ENCODE measurements at places on chromosomes 13 and 19. TPM values are rescaled to one million over a fixed set of nuclear protein-coding genes. Genes with fewer than 3 reads are reported as not detected.
A peak's percentile ranks its signal among the peaks of the same experiment; 100 is the strongest.

ZNF527 gene
- 4.1 TPM for total RNA-seq

COG3 gene
- total RNA-seq = 21.0 TPM

DNA sequence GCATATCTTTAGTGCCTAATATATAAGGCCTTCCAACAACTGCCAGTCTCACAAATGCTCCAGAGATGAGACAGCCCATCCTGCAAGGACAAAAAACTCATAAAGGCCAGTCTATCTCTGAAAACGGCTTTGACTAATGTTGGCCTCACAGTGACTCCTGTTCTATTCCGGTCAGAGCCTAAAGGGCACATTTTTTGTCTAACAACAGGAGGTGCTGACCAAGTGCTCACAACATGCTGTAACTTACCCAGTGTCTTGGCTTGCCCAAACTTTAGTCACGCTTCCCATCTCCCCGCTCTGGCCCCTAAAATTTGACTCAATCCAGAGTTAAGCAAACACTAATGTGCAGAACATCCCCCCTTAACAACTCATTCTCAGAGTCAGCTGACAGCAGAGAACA, 1411.2 kb upstream of the MIR17HG start:
- no peaks in the 10 kb centered on the region for H3K27me3 ChIP-seq
- H3K4me3 ChIP-seq = no peak overlapping the region
- H3K36me3 ChIP-seq = 0 out of 2 replicates have a peak, but pooled peaks cover 4% of the 10 kb centered on the region
- no peak for DNase-seq
- H3K4me1 ChIP-seq = no peaks in the 10 kb centered on the region

DNA sequence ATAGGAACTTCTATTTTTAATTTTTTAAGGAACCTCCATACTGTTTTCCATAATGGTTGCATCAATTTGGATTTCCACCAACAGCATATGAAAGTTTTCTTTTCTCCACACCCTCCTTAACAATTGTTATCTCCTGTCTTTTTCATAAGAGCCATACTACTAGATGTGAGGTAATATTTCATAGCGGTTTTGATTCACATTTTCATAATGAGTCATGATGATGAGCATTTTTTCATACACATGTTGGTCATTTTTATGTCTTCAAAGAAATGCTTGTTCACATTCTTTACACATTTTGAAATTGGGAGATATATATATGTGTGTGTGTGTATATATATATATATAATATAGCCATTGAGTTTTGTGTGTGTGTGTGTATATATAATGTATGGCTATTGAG, 420.3 kb upstream of the PCDH9 start:
- H3K36me3 ChIP-seq = no peaks in the 10 kb centered on the region
- no peaks in the 10 kb centered on the region for H3K27me3 ChIP-seq
- no peaks in the 10 kb centered on the region for H3K4me1 ChIP-seq
- no peak overlapping the region for H3K4me3 ChIP-seq
- H3K27ac ChIP-seq = no peak overlapping the region

DNA sequence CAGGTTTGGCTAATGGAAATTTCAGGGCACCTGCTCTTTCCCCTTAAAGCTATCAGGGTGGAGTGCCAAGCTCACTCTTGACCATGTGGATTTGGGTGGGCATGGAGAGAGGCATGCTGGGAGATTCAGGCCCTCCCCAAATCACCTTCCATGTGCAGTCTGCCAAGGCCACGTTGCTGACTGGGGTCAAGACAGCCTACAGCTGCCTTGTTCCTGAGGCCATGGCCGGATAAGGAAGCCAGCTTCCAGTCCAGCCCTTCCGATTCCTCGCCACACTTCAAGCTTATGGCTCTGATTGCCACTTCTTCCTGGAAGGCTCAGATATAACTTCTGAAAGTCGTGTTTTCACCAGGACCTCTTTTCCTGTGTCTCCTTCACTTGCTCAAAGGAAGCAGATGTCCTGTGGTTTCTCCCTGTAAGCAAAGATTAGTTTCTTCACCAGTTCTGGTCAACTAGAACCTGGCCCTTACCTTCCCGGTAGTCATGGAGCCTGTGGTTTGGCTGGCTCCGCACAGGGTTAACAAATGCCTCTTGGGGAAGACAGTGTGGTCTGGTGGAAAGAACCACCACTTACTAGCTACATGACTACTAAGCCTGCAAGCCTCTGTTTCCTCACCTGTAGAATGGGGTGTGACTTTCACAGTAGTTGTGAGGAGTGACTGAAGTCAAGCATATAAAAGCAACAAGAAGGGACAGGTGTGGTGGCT, 16.1 kb upstream of the TPT1 start:
- H3K4me3 ChIP-seq = no peak overlapping the region
- DNase-seq = no peak
- H3K36me3 ChIP-seq = peaks cover 33% of the 10 kb centered on the region
- peaks cover 6% of the 10 kb centered on the region for H3K4me1 ChIP-seq

DNA sequence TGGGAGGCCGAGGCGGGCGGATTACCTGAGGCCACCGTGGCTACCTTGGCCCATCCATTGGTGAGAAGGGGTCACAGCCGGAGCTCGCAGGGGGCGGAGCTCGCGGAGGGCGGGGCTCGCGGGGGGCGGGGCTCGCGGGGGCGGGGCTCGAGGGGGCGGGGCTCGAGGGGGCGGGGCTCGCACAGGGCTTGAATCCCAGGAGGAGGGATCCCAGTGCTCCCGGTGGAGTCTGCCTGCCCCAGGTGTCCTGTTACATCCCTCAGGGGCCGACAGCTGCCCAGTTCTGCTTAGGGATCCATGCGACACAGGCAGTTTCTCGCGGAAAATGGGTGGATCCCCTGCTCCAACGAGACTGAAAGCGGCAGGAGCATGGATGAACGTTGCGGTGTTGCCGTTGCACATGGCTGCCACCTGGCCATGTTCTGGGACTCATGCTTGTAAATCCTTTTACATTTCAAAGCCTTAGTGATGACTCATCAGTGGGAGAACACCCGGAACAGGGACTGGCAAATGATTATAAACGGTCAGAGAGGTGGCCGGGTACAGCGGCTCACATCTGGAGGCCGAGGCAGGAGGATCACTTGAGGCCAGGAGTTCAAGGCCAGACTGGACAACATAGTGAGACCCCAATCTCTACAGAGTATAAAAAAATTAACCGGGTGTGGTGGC, 25.1 kb downstream of the TMPRSS9 start:
- H3K27ac ChIP-seq = peak overlapping the region; percentile 59
- peaks cover 6% of the 10 kb centered on the region for H3K36me3 ChIP-seq
- peaks cover 5% of the 10 kb centered on the region for H3K27me3 ChIP-seq
- H3K4me3 ChIP-seq = peak overlapping the region; percentile 54
- peak; percentile 80 for DNase-seq
- H3K4me1 ChIP-seq = peaks cover 14% of the 10 kb centered on the region

ERICH6B gene
- not detected for total RNA-seq

- no peaks in the 10 kb centered on the region for H3K4me1 ChIP-seq
- no peak for DNase-seq
- H3K27ac ChIP-seq = no peak overlapping the region
- no peak overlapping the region for H3K4me3 ChIP-seq
Measured at GRCh38 chr19:28301463-28301862, 911.5 kb downstream of the UQCRFS1 start.

GRCh38 chr19:35408284-35409171, 37.7 kb downstream of the GPR42 start:
- H3K27me3 ChIP-seq = peaks cover 33% of the 10 kb centered on the region
- DNase-seq = no peak
- peaks cover 14% of the 10 kb centered on the region for H3K4me1 ChIP-seq
- H3K27ac ChIP-seq = no peak overlapping the region
- H3K4me3 ChIP-seq = no peak overlapping the region

CYP2A6 gene
- not detected for total RNA-seq

VRK3 gene
- total RNA-seq = 33.9 TPM

All from HFFc6 (cell line).